ENCODE measurements at places on chromosomes 6 and 20.

DNA sequence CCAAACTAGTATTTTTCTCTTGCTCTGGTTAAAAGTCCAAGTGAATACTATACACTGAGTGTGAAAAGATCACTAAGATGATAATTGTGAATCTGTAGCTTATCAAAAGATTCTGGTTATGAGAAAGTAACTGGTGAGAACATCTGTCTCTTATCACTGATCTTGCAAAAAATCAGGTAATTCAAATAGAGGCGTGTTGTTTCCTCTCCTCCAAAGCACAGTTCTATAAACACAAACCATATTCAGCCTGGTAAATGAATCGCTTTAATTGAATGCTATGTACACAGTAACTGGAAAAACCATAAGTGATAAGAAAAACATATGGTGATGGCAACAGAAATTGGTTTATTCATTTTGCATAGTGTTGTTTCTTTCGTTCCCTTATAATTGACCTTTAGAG lies 161.0 kb downstream of the RALGAPA2 start:
- DNase-seq, result no peak

DNA sequence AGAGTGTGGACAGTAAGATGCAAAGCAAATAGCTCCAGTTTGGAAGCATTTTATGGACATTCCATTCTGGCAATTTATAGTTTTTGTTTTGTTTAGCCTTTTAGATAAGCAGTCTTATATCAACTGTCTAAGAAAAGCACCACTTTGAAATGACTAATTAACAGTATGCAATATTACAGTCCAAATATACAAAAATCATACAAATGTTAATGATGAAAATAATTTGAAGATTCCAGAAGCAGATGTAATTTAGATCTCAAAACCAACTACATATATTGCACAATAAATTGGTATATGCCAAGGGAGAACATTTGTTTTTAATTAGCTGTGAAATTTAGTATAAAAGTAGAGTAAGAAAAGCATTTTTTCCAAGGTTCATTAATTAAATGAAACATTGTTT lies 158.8 kb downstream of the KIF6 start:
- DNase-seq, result no peak

DNA sequence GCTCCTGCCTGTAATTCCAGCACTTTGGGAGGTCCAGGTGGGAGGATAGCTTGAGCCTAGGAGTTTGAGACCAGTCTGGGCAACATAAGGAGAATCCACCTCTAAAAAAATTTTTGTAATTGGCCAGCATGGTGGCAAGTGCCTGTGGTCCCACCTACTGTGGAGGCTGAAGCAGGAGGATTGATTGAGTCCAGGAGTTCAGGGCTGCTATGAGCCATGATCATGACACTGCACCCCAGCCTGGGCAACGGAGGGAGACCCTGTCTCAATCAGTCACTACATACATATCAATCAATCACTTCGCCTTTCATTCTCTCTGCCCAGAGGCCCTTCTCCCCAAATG lies 1.1 kb upstream of the STK38 start:
- no peak for DNase-seq

DNA sequence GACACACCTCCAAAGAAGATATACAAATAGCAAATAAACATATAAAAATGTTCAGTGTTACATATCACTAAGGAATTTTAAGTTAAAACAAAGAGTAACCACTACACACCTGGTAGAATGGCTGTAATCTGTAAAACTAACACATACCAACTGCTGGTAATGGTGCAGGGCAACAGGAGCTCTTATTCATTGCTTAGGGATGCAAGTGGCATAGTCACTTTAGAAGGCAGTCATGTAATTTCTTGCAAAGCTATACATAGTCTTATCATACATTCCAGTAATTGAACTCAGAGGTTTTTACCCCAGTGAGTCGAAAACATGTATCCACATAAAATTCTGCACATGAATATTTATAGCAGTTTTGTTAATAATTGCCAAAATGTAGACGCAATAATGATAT lies 906.8 kb upstream of the CITED2 start:
- no peak for DNase-seq

GRCh38 chr6:2344319-2344905 lies 99.0 kb upstream of the GMDS start:
- DNase-seq, result no peak

DNA sequence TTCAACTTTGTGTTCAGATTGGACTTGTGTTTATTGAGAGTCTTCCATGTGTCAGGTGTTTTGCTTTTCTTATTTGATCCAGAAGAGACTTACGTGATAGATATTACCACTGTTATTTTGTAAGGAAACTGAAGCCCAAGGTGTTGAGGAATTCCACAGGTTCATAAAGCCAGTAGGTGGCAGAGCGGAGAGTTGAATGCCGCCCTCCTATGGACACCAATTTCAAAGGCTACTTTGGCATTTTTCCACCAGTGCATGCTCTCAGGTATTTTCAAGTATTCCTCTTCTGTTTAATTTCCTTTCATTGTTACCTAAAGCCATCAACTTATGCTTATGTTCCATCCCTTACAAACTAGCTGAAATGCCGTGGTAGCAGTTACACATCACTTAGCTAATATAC lies 14.0 kb upstream of the COL10A1 start:
- no peak for DNase-seq

- no peak for DNase-seq
These were observed 216.6 kb upstream of the UFL1 start for GRCh38 chr6:96304997-96305396.

DNA sequence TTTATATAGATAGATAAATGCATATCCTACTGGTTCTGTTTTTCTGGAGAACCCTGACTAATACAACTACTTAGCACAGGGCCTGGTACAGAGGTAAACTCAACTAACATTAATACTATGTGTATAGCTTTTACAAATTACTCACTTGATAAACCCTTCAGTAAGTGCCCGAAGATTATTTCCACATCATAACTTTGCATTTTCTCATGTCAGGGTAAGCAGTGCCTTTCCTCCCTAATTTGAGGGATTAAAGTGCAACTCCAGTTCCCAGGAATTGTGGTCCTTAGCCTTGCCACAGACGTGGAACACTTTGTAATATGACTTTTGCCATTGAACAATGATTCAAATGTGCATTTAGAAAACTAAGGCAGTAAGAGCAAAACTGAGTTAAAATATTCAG lies 147.5 kb upstream of the SMLR1 start:
- DNase-seq, result no peak

DNA sequence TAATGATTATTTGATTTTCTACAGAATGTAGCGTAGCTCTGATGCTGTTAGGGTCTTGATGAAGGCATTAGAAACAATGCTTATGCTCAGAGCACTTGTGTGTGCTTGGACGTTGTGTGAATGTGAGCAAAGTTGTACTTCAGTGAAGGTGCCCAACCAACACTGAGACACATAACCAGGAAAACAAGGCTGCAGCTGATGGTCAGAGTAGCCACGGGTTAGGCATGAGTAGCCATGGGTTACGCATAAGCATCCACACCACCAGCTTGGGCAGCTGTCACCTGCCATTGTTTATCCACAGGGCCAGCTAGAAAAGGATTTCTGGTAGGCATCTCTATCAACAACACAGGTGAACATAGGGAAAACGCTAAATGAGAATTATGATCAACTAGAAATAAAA lies 326.6 kb downstream of the NRN1 start:
- DNase-seq, result no peak

- DNase-seq, result no peak
These were observed 426.6 kb upstream of the PLCB4 start for GRCh38 chr20:8642247-8642646.

GRCh38 chr6:90107771-90108282 lies 188.8 kb downstream of the BACH2 start:
- DNase-seq, result no peak

- peak; percentile 17 for DNase-seq
These were observed 94.1 kb downstream of the DACT2 start for GRCh38 chr6:168225471-168225911.

DNA sequence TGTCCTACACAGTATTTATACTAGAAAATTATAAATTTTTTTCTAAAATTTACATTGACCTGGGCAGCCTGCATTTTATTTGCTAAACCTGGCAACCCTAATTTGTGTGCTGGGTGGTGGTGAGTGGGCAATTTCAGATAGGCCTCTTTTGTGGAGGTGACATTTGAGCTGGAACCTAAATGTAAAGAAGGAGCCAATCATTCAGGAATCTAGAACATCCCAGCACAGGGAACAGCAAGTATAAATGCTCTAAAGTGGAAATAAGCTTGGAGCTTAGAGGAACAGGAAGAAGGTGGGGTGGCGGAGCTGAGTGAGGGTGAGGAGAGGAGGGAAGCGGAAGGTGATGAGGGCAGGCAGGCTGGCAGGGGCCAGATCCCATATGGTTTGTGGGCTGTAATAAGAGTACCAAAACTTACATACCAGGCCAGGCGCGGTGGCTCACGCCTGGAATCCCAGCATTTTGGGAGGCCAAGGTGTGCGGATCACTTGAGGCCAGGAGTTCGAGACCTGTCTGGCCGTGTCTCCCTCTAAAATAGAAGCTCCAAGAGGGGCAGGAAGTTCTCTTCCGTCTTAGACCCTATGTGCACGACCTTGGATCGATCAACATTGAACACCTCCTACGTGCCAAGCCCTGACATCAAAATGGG lies 549 bp upstream of the CSE1L start:
- DNase-seq, result no peak

DNA sequence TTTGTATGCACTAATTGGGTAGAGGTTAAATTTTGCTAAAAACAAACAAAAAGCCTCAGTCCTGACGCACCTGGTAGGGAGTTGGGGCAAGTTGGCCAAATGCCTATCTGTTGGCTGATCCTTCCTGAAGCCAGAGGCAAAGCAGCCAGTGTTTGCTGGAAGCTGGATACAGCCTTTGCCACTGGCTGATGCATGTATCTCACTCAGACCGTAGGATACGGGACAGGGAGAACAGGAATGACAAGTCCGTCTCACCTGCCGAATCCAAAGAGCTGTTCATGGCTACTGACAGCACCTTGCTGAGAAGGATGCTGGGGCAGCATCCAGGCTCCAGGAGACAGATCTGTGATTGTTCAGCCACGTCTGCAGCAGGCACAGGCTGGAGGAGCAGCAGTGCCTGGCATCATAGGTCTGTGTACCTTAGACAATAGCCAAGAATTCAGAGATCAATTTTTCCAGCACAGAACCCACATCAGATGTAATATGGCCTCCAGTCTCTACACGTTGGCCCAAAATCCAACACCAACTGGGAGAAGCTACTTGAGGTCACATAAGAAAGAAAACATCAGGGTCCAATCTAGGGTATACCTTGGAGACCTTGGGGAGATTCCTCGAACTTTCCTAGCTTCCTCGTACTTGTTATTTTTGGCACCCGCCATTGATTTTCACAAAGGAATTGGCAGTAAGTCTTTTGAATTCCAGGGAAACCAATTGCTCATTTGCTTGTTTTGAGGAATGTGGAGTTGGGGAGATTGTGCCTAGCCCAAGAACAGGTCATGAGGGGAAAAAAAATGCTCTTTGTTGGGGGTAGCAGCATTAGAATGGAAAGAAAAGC lies 108.5 kb upstream of the ARMC2 start:
- peak; percentile 22 for DNase-seq

DNA sequence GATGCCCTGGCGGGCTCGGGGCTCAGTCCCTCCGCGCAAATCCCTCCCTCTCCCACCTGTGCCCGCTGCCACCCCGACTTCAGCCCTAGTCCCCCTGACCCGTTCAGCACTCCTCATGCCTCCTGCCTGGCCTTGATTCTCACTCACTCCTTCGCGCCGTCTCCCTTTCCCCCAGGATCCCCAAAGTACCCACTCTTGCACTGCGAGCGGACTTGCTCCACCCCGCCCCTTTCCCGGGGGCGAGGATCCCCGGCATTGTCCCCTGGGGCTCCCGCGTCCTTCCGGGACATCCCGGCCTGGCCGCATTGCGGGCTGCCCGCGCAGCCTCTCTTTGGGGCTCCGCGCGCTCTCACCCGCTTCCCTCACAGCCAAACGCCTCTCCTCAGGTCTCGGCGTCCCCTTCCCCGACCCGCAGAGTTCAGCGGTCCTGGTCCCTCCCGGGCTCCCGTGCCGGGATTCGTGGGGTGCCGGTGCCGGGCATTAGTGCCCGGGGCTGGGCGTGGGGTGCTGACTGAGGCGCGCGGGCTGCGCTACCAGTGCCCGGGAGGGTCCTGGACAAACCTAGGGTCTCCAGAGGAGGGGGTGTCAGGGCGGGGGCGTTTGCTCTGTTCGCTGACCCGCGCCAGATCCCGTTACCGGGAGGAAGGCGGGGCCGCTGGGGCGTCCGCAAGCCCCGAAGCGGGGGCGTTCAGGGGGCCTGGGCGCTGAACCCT lies 45.5 kb upstream of the SUPT3H start:
- DNase-seq, result no peak

DNA sequence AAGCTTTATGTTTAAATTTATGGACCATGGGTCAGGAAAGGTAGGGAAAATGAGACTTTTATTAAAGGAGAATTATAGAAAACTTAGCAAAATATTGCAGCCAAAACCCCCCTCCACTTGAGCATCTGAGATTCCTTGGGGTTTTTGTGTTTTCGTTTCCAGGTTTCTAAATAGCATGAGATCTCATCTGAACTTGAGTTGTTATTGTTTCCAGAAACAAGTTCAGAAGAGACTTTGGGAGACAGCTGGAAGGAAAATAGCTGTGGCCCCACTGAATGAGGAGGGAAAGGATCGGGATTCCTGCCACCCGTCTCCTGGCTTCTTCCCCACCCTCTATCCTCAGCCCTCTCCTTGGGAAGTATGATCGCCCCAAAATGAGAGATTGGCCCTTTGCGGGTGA lies 75.5 kb downstream of the TBC1D7 start:
- no peak for DNase-seq

GRCh38 chr6:28436404-28436803 lies 6.9 kb downstream of the ZSCAN23 start:
- no peak for DNase-seq

- DNase-seq, result no peak
These were observed 88.3 kb downstream of the DLGAP4 start for GRCh38 chr20:36394340-36394965.

GRCh38 chr6:6683969-6684833 lies 95.7 kb downstream of the LY86 start:
- DNase-seq, result no peak

DNA sequence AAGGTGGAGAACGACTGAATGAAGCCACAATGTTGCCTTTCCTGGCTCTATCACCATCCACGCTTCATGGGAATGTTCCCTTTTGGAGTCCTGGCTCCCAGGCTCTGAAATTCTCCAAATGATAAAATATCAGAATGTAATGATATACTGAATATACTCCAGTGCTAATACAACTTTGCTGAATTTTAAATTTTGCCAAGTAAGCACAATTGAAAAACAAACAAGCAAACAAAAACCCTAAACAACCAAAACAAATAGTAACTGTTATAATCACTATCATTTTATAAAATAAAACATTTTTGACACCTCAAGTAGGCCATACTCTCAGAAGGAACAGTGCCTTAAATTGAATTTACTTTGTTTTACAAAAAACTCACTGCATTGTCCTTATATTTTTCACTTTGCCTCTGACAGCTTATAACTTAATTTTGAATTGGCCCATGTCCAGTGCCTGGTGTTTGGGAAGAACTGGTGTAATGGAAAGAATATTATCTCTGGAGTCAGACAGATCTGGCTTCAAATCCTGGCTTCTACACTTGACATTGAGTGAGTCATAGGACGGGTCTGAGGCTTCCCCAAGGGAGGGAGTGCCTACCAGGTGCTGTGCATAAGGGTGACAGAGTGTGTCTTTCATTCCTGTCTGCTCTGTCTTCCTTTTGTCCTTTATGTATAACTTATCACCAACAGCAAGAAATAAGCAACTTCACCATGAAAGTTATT lies 698.3 kb downstream of the EPM2A start:
- no peak for DNase-seq

Data from breast epithelium (tissue), 4 donors.